Stimulated activated CD4-positive, alpha-beta T cell treated with anti-CD3 and anti-CD28 coated beads, TNF-alpha, amount 100 ng/mL, for 48 hours (primary cell): ENCODE measurements at places on chromosomes 2 and 18.

DNA sequence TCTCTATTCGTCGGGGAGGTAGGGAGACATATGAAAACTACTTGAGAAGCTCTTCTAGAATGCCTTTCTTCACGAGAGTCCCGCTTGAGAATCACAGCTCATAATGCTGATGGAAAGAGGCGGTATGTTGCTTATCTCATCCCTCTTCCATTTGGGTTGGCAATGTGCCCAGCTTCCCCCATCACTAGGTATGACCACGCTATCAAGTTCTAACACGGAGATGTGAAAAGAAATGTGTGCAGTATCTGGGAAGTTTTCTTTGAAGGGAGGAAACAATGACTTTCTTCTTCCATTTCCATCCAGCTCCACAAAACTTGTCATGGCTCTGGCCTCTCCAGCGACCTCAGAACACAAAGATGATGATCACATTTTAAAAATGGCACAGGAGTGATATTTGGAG, 742.4 kb downstream of the DCDC2C start:
- no peak for DNase-seq

DNA sequence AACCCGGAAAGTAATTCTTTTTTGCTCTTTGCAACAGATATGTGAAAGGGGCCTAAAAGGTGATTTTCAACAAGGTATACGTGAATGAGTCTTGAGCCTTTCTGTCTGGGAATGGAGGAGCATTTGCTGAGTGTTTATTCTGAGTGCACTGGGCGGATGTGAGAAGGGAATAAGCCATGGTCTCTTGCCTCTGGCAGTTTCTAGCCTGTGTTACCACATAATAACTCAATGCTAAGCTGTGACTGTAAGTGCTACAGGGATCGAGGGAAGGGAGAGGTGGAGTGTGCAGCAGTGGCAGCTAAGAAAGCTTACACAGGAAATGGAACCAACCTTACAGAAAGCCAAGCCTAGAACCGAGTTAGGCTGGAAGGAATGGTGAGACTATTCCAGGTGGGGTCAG, 444.3 kb downstream of the SLC4A3 start:
- no peak for DNase-seq

GRCh38 chr2:152710713-152711112, 6.5 kb downstream of the PRPF40A start:
- DNase-seq: no peak

GRCh38 chr2:74927621-74928020, 30.8 kb upstream of the POLE4 start:
- no peak for DNase-seq

DNA sequence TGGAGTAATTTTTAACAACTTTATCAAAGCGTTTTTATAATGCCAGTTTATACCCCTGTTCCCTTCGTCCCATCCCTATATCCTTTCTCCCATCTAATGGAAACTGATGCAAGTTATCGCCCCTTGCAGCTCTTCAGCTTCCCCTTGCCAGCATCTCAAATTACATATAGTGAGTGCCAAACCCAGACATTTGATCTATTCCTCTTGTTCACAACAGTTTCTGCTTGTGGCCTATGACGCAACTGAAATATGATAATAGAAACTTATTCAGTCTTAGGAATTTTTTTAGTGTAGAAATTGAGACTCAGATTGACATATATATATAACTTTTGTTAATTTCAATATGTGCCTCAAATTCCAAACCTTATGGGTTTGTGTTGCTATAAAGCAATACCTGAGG, 562.2 kb upstream of the VWC2L start:
- no peak for DNase-seq

DNA sequence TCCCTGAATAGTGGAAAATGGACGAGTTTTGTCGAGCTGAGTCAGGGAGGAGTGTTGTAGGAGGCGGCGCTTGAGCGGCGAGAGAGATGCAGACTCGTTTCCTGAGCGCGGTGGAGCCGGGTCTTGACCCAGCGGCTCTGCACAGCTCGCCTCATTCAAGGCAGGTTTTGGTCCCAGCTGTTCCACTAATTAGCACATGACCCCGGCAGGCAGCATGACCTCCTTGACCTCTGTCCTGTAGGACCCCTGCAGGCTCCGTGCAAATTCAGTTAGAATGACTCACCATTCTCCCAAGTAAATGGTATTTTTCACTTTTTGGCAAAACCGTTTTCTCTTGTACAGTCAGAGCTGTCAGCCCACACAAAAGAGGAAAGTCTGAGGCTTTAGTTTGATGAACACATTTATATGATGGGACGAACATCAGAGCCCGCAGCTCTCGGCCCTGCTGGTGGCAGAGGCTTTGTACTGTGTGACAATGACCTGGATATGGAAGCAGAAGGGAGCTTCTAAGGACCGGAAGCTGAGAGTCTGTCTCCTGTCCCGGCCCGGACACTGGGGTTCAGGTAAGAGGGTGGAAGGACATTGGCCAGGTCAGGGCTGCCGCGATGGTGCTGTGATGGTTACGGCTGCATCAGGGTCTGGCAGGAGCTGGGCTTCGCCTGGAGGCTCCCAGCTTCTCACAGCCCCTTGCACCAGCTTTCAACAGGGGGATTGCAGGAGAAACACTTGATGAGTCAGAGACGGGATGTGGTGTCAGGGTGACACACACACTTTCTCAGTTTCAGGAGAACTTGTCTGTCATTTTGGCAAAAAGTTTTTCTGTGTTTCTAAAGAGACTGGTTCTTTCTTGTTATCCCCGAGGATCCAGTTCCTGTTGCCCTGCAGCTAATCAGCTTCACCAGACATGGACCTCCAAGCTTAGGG, 29.9 kb upstream of the ALKAL2 start:
- DNase-seq: no peak

- no peak for DNase-seq
Observed at GRCh38 chr2:175807031-175807873, 194.8 kb downstream of the LNPK start.

DNA sequence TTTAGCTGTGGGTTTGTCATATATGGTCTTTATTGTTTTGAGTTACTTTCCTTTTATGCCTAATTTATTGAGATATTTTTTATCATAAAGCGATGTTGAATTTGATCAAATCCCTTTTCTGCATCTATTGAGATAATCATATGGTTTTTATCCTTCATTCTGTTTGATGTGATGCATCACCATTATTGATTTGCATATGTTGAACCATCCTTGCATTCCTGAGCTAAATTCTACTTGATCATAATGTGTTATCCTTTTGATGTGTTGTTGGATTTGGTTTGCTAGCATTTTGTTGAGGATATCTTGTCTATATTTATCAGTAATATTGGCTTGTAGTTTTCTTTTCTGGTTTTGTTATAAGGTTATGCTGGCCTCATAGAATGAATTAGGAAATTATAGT, 308.5 kb downstream of the ADCYAP1 start:
- no peak for DNase-seq

- DNase-seq: no peak
Observed at GRCh38 chr2:107777974-107778373, 48.7 kb upstream of the RGPD4 start.

GRCh38 chr2:240203031-240203787, 62.8 kb upstream of the OTOS start:
- DNase-seq: no peak

DNA sequence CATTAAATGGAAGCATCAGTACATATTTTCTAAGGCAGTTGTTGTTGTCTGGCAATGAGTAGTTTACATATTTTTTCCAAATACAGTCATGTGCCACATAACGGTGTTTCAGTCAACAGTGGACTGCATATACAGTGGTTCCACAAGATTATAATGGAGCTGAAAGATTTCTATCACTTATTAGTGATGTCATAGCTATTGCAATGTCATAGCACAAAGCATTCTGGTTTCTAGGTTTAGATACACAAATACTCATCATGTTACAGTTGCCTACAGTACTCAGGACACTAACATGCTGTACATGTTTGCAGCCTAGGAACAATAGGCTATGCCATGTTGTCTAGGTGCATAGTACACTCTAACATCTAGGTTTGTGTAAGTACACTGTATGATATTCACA, 45.0 kb downstream of the RND3 start:
- no peak for DNase-seq

GRCh38 chr18:77056344-77057005, 76.1 kb downstream of the MBP start:
- DNase-seq: no peak

- no peak for DNase-seq
Observed at GRCh38 chr2:128362889-128363228, 44.2 kb upstream of the HS6ST1 start.

DNA sequence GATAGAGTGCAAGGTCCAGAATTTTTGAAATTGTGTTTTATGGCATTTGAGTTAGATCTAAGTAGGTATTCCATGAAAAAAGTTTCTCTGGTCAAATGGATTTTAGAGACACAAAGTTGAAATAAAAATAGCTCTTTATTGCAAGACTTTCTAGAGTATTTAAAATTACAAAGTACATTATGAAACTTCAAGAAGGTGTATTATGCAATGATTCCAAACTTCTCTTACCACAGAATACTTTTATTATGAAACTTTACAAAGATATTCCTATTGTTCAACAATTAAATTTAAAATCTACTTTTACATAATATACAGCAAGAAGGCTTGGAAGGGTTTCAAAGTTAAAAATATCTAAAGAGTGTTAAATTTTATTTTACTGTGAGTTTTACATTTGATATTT, 65.9 kb downstream of the CALCRL start:
- DNase-seq: no peak

GRCh38 chr2:71711133-71711855, 257.9 kb downstream of the DYSF start:
- DNase-seq: no peak

DNA sequence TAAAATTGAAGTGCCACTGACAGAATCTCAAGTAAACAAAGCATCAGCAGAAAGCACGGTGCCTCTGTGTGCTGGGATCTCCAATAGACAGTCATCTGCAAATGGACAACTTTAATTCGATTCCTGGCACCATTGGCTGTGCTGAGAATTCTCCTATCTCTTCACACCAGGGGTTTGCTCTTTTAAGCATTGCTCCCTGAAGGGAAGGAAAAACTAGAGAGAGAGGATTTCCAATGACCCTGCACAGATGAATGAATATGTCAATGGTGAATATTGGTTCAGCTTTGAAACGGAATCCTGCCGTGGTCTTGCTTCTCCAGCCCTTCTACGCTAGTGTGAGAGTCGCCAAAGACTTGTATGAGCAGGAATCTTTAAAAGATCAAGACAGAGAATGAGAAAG, 97.9 kb downstream of the FIGN start:
- DNase-seq: no peak

DNA sequence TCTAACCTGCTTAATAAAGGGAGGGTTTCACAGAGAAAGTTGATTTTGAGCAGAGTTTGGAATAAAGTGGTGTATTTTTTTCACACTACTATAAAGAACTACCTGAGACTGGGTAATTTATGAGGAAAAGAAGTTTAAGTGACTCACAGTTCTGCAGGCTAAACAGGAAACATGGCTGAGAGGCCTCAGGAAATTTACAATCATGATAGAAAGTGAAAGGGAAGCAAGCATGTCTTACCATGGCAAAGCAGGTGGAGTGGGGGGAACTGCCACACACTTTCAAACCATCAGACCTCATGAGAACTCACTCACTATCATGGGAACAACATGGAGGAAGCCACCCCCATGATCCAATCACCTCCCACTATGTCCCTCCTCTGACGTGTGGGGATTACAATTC, 546.7 kb downstream of the EPHA4 start:
- DNase-seq: no peak

- no peak for DNase-seq
Observed at GRCh38 chr18:54765636-54766375, 62.5 kb upstream of the RAB27B start.

DNA sequence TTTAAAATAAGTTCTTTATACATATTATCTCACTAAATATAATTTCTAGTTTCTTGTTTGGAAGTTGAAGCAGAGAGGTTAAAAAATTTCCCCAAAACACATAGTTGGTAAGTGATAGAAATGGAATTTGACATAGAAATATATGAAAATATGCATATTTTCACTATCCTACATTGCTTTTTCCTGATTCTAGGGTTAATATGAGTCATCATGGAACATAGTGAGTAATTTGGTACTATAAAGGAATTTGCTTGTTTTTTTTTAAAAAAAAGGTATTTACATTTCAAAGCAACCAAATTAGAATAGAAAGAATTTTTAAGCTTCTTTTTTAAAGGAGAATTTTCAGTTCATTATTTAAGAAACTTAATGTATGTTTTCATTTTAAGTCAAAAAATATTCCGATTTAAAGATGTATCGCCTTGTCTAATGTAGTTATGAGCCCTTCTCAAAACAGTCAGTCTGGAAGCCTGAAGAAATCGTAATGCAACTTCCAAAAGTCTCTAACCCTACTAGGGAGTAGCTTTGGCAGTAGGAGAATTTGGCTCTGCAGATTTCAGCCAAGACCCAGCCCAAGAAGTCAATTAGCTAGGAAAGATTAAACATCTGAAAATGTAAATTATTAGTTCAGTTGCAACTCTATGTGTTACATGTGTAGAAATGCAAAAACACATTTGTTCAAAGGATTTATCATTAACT, 147.3 kb downstream of the RDH14 start:
- no peak for DNase-seq

DNA sequence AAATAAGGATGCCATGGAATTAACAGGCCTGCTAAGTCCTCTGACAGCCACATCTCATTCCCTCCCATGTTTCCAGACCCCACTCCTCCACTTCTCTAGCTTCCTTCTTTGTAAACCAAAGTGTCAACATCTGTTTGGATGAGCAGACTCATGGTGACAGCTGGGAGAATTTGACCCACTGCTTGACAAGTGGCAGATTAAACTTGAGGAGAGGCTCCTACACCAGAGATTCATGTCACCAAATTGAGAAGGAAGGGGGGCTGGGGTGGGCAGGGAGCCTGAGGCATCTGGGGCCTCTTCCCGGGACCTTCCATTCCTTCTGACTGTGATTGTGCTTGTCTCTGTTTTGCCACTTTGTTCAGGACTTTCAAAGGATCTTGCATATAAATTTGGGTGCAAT, 41.0 kb upstream of the IGFBP5 start:
- no peak for DNase-seq

DNA sequence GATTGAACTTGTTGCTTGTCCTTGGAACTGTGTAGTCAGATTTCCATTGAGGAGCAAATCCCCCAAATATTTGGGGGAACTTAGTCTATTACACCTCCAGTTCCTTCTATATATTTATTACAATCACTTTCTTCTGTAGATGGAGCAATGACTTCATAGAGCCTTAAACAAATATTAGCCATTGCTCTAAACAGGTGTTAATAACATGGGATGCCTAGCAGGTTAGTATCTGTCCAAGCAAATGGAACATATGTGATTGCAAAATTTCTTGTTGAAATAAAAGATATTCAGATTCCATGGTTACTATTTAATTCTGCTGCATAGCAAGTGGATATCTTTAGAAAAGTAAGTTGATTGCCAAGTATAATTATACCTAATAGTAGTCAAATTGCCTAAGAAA, 207.6 kb upstream of the NABP1 start:
- no peak for DNase-seq

- no peak for DNase-seq
Observed at GRCh38 chr2:70518557-70518956, 35.1 kb downstream of the TGFA start.
